Foreskin keratinocyte (primary cell): ENCODE measurements at places on chromosomes 5 and 9. TPM values are rescaled to one million over a fixed set of nuclear protein-coding genes. Genes with fewer than 3 reads are reported as not detected.

HRH2 gene
- not detected in 2 replicates for total RNA-seq

DNA sequence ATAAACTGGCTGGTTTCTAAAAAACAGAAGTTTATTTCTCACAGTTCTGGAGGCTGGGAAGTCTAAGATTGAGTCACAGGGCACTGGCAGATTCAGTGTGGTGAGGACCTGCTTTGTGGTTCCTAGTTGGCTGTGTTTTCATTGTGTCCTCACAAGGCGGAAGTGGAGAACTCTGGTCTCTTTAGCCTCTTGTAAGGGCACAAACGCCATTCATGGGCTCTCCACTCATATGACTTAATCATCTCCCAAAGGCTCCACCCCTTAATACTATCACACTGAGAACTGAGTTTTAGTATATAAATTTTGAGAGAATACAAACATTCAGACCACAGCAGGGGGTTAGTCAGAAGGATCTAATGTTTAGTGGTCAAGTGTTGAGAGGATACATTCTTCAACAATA lies 208.2 kb downstream of the SEC61B start:
- DNase-seq: no peak

GRCh38 chr9:72384710-72385485 lies 19.9 kb upstream of the ZFAND5 start:
- no peak for DNase-seq

GRCh38 chr9:9469271-9469670 lies 1143.5 kb downstream of the PTPRD start:
- DNase-seq: no peak

SLC36A3 gene
- total RNA-seq: not detected in 2 replicates

DNA sequence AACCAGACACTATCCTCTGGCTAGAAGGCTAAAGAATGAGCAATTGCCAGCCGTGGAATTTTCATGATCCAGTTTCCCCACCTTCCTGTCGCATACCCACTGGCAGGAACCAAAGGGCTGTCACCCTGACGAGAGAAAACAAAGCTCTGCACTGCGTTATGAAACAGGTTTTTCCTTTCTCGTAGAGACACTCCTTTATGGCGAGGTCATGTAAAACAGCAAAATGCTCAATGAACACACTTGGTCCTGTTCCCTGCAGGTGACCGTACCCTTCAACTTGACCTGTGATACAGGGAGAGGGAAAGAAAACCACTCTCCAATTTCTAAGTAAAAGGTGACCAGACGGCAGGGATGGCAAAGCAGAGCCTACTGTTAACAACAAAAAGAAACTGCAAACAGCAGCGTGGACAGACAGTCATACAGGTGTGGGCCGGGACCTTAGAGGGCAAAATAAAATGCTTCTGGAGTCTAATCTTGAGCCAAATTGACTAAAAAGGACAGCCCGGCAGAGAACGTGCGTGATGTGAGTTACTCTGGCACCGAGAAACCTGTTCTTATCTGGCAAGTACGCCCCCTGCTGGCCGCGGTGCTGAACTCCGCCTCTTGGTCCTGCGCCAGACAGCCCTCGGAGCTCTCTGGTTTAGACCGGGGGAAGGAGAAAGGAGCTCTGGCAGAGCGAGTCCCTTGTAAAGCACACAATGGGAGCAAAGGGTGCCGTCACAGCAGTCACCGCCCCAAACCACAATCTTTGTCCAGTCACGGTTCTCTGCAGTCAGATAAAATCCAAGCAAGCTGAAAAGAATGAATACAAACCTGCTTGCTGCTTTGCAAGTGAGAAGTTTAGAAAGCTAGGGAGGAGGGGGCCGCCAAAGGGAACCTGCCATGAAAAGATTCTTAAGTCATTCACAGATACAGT lies 98.9 kb downstream of the EFNA5 start:
- peak; percentile 90 for DNase-seq

AFAP1L1 gene
- 16.5 and 16.6 TPM in 2 replicates for total RNA-seq

TENT4A gene
- 14.9 and 20.9 TPM in 2 replicates for total RNA-seq

DNA sequence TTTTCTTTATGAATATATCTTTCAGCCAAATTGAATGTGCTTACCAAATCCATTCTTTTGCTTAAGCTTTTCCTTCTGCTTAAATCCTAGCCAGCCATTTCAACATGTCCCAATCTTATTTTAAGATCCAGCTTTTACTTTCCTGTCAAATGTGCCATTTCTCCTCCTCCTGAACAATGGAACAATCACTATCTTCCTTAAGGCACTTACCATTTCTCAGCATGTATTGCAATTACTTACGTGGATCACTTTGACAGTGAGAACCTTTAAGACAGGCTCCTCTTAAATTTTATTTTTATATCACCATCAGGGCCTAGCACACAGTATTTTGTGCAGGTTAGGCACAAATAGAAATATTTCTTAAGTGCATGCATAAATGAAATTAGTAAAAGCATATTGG lies 4.4 kb upstream of the CDO1 start:
- no peak for DNase-seq

DNA sequence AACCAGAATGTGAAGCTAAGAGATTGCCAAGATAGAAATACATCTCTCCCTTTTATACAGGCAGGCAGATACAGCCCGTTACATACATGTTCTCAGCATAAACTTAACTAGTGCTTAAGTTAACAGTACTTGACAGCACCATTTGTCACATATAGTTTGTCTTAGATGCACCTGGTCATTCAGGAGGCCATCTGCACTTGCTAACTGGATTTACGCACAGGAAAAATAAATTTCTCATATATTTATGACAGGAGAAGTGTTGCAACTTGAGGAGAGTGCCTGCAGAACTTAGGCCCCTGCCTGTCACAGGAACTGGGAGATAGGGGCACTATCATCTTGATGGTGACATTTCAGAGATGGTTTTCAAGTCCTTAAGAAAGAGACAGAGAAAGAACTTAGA lies 1462.1 kb upstream of the CDH9 start:
- DNase-seq: no peak

GADD45G gene
- not detected in 2 replicates for total RNA-seq

SNX24 gene
- total RNA-seq: 23.5 and 29.9 TPM in 2 replicates

DENND4C gene
- 20.5 and 21.8 TPM in 2 replicates for total RNA-seq

DNA sequence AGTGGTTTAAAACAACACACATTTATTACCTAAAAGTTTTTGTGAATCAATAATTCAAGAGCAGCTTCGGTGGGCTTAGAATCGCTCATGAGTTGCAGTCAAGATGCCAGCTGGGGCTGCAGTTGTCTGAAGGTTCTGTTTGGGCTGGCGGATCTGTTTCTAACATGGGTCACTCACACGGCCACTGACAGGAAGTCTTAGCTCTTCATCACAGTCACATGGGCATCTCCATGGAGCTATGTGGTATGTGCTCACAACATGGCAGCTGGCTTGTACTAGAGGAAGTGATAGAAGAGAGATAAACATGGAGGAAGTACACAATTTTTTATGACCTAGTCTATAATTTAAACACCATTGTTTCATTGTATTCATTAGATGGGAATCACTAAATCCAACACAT lies 11.2 kb downstream of the KLHL9 start:
- no peak for DNase-seq

- no peak for DNase-seq
Observed at GRCh38 chr9:135272608-135273007, 185.1 kb downstream of the OLFM1 start.

PCDHB4 gene
- total RNA-seq: not detected in 2 replicates

GRCh38 chr5:1914471-1914870 lies 31.7 kb upstream of the IRX4 start:
- no peak for DNase-seq

DNA sequence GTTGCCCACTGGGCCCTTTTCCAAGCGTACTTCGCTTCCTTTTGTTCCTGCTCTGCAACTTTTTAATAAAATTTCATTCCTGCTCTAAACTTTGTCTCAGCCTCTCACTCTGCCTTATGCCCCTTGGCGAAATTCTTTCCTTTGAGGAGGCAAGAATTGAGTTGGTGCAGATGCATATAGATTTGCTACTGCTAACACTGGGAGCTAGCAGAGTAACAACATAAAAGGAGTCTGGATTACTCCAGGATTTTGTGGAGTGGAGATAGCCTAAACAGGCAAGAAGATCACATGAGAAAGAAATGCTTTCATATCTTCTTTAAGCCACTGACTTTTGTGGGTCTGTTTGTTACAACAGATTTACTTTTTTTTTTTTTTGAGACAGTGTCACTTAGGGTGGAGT lies 12.9 kb upstream of the RFESD start:
- no peak for DNase-seq

DNA sequence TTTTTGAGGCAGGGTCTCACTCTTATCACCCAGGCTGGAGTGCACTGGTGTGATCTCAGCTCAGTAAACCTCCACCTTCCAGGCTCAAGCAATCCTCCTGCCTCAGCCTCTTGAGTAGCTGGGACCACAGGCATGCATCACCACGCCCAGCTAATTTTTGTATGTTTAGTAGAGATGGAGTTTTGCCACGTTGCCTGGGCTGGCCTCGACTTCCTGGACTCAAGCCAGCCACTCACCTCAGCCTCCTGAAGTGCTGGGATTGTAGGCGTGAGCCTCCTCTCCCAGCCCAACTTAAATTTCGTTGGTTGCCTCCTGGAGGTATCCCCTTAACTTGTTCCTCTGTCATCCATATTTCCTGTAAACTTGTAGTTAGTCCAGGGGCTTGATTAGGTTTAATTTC lies 47.2 kb downstream of the RAB24 start:
- DNase-seq: no peak

DNA sequence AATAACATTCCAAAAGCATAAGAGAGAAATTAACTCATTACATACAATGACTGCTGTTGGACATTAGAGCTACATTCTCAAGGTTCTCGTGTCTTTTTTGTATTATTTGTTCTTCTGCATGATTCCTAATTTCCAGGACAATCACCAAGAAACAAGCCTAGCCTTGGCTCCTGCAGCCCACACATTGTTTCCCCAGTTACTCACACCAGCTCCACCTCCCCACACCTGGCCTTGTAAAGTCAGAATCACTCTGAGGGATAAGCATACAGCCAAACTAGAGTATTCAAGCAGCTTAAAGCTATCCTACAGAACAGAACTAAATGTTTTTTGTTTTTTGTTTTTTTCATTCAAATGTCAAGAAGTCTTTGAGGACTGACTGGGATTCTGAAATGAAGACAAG lies 189.2 kb downstream of the HINT1 start:
- DNase-seq: peak; percentile 90

GRCh38 chr5:149452665-149453617 lies 73.8 kb upstream of the IL17B start:
- DNase-seq: peak; percentile 84

WWC1 gene
- 32.7 and 37.9 TPM in 2 replicates for total RNA-seq

DNA sequence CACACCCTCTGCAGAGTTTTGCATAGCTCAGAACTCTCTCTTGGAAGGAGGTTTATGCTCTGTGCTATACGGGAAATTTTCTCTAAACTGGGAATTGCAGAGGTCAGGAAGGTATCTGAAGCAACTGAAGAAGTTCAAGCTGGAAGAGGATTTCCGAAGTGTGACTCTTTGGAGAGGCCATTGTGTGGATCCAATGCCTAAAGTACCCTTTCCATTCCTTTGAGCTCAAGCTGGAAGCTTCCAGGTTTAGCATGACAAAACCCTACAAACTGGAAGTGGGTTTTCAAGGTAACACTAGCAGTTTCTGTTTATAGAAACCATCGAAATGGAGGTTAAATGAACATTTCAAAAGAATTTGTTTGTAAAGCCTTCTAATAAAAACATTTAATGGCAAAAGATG lies 187.1 kb downstream of the CFAP90 start:
- no peak for DNase-seq

DNA sequence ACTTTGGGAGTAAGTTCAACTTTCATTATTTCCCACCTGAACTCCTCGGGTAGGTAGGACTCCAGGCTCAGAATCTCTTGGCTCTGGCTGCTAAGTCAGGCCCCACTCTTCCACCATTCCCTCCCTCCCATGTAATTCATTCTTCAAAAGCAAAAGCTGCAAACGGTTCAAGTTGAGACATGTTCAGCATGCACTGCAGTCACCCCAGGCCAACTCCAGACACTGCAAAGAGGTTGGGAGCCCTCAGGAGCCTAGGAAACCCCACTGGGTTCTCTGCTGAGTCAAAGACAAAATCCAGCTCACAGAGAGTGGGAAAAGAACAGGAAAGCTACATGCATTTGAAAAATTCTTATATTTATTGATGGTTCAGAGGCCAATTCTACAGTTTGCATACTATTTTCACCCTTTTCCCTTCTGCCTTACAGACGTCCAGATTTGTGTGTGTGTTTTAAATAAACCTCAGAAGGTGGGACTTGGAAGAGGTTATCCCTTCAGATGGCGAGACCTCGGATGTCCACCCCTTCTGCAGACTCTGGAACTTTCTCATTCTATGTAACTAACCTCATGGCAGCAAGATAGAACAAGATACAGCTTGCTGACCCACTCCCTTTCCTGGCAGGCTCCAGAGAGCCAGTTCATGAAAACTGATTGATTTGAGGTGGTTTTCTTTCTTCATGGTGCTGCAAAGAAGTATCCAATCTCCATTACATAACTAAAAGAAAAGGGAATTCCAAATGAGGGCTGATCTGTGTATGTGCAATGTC lies 65.7 kb upstream of the EQTN start:
- DNase-seq: peak; percentile 76

GRCh38 chr9:90141723-90142122 lies 500.9 kb downstream of the DIRAS2 start:
- DNase-seq: no peak

- DNase-seq: no peak
Observed at GRCh38 chr5:95717439-95717838, 13.7 kb upstream of the RHOBTB3 start.

DNA sequence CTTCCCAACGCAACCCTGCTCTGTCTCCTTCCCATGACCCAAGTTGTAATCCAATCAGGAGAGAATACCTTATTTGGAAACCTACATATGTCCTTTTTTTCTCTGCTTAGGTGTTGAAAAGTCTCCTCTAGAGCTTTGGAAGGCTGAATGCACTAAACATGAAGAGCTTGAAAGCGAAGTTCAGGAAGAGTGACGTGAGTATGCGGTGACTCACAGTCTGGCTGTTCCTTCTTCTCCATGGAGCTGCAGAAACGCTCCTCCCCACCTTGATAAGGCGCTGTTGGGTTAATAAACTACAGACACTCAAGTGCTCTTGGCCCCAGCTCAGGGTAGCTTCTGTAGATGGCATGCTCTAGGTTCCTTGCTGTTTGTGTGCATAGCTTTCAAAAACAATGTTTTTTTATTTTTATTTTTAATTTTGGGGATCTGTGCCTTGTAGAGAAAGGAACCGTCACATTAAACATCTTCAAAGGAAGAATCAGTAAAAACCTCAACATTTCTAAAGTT lies 30.7 kb downstream of the RAI14 start:
- peak; percentile 86 for DNase-seq

FSD1L gene
- total RNA-seq: 3.7 and 5.4 TPM in 2 replicates

GRCh38 chr5:24163091-24163490 lies 481.7 kb downstream of the CDH10 start:
- peak; percentile 54 for DNase-seq

DMRT3 gene
- not detected in 2 replicates for total RNA-seq

- peak; percentile 53 for DNase-seq
Observed at GRCh38 chr9:108386859-108387384, 468.9 kb downstream of the ACTL7B start.

DNA sequence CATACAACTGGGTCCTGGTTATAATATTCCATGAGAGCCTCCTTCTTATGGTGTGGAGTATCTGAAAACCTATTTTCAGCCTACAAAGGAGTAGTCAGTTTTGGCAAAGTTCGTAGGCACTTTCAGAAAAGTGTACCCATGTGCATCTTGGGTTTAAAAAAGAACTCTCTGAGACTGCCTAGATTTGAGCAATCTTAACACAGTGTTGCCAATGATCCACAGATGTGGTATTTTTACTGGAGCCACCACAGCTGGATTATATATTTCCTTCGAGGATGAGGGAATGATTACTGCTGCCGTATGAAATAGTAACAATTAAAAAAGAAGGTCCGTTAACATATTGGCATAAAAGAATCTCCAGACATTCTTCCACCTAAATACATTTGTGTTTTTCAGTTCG lies 1.1 kb downstream of the PALM2AKAP2 start:
- no peak for DNase-seq

EMB gene
- total RNA-seq: 65.1 and 66.2 TPM in 2 replicates

WDR5 gene
- total RNA-seq: 46.0 and 53.1 TPM in 2 replicates
